ENCODE measurements at places on chromosomes 13 and 19.
A peak's percentile ranks its signal among the peaks of the same experiment; 100 is the strongest.

DNA sequence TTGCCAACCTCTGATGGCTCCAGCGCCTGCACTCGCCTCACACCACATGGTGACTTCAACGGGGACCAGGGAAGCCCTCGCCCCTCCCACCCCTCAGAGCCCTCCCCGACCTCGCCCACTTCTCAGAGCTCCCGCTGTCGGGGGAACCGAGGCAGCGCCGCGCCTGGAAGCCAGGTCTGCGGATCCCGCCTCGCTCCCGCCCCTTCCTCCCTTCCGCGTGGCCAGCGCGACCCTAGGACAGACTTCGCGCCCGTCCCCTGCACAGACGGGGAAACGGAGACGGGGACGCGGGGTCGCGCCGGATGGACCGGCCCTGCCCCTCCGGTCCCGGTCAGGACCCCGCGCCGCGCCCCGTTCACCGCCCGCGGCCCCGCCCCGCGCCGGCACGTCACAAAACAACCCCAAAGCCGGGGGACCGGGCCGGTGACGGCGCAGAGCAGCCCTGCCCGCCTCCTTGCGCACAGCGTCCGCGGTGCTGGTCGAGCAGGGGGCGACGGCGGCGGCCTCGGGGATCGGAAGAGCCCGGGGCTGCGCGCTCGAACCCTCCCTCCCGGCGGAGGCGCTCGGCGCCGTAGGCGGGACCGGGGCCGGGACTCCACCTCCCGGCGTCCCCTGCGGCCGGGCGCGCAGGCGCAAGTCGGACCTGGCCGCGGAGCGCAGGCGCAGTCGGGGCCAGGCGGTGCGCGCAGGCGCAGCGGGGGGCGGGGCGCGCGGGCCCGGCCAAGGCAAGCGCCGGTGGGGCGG is 379 bp upstream of the CDC34 start:
- peak; percentile 96 for DNase-seq

DNA sequence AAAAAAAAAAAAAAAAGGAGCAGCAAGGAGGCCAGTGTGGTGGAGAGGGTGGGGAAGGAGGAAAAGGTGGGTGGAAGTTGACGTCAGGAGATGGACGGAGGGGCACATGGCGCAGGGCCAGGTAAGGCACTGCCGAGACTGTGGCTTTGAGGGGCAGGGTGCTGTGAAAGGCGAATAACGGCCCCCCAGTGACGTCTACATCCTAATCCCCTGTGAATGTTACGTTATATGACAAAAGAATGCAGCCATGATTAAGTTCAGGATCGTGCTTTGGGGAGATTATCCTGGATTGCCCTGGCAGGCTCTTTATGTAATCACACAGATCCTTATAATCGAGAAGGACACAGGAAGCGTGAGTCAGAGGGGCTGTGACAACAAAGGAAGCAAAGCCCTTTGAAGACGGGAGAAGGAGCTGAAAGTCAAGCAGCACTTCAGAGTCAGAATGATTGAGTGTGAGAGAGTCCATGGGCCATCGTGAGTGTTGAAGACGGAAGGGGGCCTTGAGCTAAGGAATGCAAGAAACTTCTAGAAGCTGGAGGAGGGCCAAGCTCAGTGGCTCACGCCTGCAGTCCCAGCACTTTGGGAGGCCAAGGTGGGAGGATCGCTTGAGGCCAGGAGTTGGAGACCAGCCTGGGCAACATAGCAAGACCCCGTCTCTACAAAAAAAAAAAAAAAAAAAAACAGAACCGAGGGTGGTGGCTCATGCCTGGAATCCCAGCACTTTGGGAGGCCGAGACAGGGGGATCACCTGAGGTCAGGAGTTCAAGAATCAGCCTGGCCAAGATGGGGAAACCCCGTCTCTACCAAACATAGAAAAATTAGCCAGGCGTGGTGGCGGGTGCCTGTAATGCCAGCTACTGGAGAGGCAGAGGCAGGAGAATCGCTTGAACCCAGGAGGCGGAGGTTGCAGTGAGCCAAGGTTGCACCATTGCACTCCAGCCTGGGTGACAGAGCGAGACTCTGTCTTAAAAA is 13.8 kb upstream of the CEACAM16 start:
- no peak for DNase-seq

GRCh38 chr19:28217022-28217421 is 995.9 kb downstream of the UQCRFS1 start:
- no peak for DNase-seq

GRCh38 chr13:113856716-113857065 is 7.2 kb downstream of the GAS6 start:
- DNase-seq, result no peak

GRCh38 chr19:8017808-8018207 is 12.4 kb upstream of the ELAVL1 start:
- no peak for DNase-seq

GRCh38 chr13:30398601-30399072 is 23.7 kb upstream of the UBE2L5 start:
- no peak for DNase-seq

- no peak for DNase-seq
Measured at GRCh38 chr13:29436291-29436690, 159.2 kb downstream of the SLC7A1 start.

DNA sequence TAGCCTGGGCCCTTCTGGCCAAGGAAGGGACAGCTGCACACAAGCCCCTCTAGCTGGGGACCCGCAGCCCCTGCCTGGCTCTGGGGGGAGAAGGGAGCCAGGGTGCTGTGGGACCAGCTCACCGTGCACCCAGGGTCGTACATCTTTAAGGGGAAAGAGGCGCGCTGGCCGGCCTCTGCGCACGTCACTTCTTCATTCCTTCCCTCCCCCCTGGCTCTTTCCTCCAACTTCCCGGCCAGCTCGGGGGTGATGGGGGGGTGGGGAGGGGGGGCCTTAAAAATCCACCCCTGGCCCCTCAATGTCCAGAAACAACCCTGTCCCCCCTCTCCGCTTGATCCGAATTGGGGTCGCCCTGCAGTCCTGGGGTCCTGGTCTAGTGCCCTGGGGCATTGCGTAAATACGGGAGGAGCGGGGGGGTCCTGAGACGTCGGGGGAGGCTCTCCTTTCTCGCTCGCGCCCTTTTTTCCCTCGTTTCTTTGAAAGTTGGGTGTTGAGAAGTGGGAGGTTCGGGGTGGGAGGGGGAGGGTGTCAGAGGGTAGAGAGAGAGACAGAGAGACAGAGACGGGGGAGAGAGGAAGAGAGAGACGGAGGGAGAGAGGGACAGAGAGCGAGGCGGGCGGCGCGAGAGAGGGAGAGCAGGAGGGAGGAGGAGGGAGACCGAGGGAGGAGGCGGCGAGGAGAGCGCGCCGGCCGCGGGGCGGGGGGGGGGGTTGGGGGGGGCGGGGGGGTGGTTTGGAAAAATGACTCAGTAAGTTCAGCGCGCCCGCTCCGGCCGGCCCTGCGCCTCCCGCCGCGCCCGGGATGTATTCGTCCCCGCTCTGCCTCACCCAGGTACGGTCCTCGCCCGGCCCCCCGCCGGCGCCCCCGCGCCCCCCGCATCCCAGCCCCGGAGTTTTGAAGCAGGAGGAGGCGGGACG is at the start of gene NFIC:
NFIC (plus strand) TSS at position 748 of the 917 bp plus-strand sequence; CDS start at position 802, 54 bp downstream.
- DNase-seq, result no peak

All from stimulated activated effector memory CD8-positive, alpha-beta T cell treated with anti-CD3 and anti-CD28 coated beads, Interleukin-12 subunit alpha, Interleukin-12 subunit beta, amount 100 ng/mL, for 72 hours (primary cell).